NCI-H1436 treated with DMSO at 0.1 percent for 48 hours (cell line): ENCODE measurements at places on chromosomes 11 and 22.

- DNase-seq, result no peak
Observed at GRCh38 chr11:67463680-67464410, 5.2 kb downstream of the TMEM134 start.

- DNase-seq, result no peak
Observed at GRCh38 chr11:46537121-46537520, 56.7 kb downstream of the AMBRA1 start.

DNA sequence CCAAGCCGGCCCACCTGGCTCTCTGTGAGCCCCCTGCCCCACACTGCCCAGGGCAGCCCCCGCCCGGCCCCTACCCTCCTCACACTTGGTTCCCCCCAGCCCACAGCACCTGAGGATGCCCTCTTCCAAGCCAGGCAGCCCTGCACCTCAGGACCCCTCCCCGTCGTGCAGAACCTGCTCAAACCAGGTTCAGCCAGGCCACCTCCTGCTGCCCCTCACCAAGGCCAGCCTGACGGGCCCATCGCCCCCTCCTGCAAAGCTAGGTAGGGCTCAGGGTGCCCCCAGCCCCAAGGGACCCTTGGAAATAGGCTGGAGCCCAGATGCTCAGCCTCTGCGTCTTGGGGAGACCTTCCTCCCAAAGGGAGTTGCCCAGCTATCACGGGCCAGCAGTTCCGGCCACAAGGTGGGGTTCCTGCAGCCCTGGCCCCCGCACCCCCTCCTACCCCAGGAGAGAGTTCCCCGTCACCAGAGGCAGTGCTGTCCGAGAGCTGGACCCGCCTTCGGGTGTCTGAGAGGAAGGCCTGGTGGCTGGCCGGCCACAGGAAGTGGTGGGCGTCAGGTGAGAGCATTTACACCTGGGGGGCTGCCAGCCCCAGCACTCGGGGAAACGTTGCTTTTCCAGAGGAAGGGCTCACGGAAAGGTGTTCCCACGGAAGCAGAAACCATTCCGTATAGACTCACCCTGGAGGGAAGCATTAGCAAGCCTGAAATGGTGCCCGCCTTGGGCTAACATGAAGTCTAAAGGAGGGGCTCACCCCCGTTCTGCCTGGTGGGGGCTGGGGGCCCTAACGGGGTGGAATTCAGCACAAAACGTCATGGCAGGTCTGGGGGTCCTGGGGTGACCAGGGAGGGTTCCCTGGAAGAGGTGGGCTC lies 3.2 kb upstream of the SYT8 start:
- no peak for DNase-seq

GRCh38 chr22:22201185-22201929 lies 43.2 kb upstream of the VPREB1 start:
- DNase-seq, result no peak

DNA sequence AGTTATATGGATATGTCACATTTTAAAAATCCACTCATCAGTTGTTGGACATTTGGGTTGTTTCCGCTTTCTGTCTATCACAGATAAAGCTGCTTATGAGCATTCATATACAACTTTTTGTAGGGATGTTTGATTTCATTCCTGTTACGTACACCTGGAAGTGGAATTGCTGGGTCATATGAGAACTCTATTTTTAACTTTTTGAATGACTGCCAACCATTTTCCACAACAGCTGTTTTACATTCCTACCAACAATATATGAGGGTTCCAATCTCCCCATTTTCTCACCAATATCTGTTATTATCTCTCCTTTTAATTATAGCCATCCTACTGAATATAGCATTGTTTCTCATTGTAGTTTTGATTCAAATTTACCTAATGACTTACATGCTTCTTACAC lies 172.0 kb downstream of the UVRAG start:
- DNase-seq, result no peak

DNA sequence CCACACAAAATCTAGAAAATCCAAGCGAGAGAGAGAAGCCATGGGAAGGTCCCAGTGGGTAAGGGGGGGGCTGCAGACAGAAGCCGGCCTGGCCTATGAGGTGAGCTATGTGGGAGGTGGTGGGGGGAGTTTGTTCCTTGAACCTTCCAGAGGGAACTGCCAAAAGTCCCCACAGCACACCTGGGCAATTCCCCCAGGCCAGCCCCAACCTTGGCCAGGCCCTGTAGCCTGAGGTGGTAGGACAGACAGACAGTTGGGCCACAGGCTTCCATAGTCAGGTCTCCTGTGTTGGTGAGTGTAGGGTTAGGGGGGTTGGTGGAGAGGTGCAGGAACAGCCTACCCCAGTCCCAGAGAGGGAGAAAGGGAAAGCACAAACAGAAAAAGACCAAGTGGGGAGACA lies 39.0 kb downstream of the LMO1 start:
- no peak for DNase-seq

DNA sequence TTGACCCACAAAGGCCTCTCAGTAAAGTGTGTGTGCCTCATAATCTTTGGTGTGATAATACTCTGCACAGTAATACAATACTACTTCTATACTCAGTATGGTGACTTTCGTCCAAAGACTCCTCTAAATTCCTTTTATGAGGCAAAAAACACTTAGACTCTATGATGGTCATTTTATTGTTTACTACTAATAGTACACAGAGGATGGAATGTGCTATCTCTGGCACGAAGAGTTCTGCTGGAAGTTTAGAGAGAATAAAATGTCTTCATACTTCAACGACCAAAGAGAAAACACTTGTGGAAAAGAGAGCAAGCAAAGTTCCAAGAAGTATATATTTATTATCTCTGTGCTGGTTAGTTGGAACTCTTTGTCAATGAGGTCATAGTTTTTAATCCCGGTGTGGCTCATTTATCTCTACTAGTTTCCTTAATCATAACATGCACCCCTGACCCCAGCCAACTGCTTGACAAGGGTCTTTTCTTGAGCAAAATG lies 7.5 kb upstream of the CSTF3 start:
- DNase-seq, result no peak

DNA sequence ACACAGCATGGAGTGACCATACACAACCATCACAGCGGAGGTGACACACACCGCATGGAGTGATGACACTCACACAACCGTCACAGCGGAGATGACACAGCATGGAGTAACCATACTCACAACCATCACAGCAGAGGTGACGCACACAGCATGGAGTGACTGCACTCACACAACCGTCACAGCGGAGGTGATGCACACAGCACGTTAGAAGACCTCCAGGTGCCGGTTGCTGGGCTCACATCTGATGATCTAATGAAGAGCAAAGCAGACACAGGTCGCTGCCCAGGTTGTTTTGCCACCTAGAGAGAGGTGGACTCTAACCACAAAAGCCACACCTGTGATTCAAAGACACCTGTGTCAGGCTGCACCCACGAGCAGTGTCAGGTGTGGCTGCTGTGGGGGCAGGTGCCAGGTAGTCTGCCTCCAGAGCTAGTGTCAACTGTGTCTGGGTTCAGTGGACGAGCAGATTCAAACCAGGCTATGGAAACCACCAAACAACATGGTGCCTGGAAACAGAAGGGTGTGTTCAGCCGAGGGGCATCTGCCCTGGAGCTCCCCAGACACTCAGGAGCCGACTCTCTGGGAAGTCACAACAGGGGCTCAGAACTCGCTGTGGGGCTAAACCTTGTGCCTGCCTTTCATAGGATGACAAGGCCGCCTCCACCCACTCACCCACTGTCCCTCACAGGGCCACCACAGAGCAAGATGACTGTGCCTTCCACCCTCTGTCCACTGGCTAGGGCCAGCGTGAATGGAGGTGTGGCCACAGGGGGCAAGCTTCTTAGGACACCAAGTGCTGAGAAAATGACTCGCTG lies 608.2 kb downstream of the TBC1D22A start:
- no peak for DNase-seq

GRCh38 chr22:35150183-35151107 lies 84.5 kb downstream of the ISX start:
- DNase-seq, result no peak

DNA sequence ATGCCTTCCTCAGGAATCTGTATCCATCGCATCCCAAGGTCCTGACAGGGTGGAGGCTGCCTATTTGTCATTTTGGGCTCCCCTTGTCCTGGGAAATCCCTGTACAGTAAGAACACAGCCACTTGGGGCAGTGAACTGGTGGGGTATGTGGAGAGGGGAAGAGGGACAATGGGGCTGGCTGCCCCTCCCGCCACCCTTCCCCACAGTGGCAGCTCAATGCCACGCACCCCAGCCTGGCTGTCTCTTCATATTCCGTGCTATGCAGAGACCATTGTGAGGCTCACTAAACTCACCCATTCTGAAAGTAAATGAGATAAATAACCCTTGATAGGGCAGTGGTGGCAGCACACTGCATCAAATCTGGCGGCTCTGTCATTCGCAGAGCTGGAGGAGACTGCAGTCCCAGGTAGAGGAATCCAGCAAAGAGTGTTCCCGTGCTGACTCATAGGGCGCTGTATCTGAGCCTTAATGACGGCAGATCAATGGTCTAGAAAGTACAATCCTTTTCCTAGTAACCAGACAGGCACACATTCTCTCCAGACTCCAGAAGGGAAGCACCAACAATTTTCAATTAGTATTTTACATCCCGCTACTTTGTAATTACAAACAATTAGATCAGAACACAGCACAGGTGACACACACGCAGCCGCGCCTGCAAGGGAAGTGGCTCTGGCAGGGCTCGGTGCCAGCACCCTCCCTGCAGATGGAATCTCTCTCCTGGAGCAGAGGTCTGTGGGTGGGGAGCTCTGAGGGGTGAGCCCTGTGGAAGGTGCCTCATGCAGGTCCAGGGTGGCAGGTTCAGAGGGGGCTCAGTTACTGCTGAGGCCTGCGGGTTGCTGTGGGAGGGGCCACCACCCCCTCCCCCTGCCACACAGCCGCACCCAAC lies 167.9 kb upstream of the B3GAT1 start:
- no peak for DNase-seq

GRCh38 chr11:45657496-45658260 lies 7.7 kb downstream of the CHST1 start:
- no peak for DNase-seq

DNA sequence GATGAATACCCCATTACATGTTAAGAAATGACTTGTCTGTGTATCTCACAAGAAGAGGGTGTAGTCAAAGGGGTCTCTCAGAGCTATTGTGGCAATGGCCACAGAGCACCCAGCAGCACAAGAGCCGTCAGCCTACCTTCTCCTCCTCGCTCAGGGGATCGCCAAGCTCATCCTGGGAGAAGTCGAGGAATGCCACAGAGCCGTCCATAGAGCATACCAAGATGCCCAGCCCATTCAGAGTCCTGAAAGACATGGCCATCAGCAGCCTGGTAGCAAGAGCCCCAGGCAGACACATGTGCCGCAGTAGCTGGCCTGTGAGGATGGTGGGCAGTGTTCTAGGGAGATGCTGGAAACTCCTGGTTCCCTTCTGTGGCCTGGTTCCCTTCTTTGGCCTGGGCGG lies 44.0 kb downstream of the HIRA start:
- DNase-seq, result no peak

- DNase-seq, result no peak
Observed at GRCh38 chr11:34223021-34223813, 117.8 kb downstream of the NAT10 start.

GRCh38 chr11:65309006-65309405 lies 5.7 kb upstream of the CDC42EP2 start:
- DNase-seq, result no peak
